WTC11 (cell line): ENCODE measurements at places on chromosomes 11 and 22. TPM values are rescaled to one million over a fixed set of nuclear protein-coding genes. Genes with fewer than 3 reads are reported as not detected.

- no peak for DNase-seq
These were observed 48.1 kb upstream of the SHISAL1 start for GRCh38 chr22:44360668-44361381.

- DNase-seq, result peak; percentile 50
These were observed 685.1 kb downstream of the METTL15 start for GRCh38 chr11:28793282-28793738.

DNA sequence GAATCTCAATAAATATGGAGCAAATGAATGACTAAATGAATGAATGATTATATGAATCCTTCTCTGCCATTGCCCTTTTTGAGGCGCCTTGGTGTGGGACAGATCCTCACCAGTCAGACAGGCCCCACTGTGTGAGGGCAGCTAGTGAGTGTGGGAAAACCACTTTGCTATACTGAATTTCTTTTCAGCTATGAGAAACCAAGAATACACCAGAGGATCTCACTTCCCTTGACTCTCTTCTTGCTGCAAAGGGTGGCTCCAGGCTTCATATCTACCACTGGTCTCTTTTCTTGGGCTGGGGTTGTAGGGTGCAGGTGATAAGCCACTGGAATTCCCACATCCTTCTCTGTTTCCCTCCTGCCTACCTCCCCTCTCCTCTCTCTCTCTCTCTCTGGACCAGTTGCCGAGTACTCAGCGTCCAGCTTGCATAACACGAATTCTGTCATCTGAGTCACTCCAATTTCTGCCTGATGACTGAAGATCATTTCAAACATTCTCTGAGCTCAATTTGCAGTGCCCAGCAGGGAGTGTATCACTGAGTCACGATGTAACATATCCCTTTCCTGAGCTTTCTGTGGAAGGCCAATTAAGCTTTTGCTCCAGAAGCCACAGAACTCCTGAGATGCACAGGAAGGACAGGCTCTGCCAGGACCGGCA, 304.3 kb upstream of the NCAM1 start:
- no peak for DNase-seq

GRCh38 chr11:296171-297050, 2.9 kb downstream of the IFITM5 start:
- DNase-seq, result peak; percentile 20

DNA sequence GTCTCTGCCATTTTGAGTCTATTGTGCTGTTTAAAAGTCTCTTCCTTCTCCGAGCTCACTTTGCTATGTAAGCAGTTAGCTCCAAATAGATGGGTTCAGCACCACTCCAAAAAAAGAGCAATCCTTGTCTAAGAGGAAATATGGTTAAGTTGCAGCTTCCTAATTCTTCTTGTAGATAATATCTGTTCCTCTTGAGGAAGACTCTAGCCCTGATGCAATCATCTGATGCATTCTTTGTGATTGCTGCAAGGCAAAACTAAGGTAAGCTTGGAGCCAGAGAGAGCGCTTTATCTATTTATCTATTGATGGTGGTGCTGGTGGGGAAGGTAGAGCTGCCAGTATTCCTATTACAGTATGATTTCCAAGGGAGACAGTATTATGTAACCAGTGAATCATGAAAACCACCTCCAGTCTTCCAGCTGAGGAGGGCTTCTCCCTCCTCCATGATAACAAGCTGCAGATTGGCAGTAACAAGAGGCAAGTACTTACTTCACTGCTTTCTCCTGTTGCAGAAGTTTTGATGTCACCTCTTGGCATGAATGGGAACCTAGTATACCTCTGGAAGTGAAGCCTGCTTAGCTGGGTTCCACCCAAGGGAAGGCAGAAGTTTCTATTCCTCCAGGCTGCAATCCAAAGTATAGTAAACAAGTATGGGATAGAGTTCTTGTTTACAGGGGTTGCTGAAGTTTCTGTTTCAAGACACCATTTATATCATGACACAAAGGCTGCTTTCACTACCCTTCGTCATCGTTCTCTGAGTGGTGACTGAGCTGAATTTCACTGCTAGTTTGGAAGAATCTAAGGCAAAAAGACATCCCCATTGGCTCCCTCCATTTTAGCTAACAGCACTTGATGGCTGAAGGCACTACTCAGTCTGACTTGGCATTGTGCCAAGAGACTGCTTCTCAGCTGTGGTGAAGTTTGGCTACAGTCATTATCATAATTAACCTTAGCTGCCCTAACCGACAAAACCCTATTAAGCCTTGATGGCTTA, 49.7 kb downstream of the FDX1 start:
- no peak for DNase-seq

GRCh38 chr11:111308140-111308539, 9.8 kb downstream of the POU2AF3 start:
- no peak for DNase-seq

MRGPRX3 gene
- not detected in 3 replicates for total RNA-seq

DNA sequence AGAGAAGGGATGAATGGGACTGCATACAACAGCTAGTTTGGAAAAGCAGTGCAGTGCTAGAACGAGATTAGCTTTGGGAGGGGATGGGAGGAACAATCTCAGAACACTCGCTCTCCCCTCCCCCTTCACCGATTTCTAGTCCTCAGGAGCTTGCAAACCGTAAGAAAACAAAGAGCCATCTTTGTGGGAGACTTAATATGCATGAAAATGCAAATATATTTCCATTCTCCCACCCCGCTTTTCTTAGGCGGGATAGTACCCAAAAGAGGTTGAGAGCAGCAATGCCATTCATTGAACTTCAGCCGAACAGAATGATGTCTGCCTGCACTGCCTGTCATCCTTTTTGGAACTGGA, 1.1 kb downstream of the SPINDOC start:
- DNase-seq, result no peak

DNA sequence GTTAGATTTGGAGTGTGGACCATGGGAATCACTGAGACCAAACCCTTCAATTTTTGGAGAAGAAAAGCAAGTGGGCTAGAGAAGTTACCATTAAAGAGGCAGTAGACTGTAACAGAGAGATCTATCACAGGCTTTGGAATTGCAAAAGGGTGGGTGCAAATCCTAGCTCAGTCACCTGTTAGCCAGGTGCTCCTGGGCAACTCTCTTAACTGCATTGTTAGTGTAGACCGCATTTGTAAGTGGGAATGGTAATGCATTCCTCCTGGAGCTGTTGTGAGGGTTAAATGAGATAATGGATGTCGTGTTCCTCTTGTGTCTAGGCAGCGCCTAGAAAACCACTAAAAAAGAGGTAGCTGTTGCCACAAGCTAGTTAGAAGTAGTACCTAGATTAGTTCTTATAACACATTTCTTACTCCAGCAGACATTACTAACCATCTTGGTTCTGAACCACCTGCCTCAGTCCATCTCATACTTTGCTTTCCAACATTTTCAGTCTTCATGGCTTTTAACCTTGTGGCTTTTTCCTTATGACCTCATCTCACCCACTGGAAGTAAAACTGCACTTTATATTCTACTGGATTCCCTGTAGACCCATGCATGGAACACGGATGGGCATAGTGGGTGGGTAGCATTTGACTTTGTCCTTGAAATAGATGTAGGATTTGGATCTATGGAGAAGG, 153.0 kb downstream of the HIPK3 start:
- no peak for DNase-seq

IGSF22 gene
- total RNA-seq, result 0.32 to 0.64 TPM (median 0.52 TPM) in 3 replicates

- DNase-seq, result no peak
These were observed 73.8 kb downstream of the FAM76B start for GRCh38 chr11:95715777-95716241.

DNA sequence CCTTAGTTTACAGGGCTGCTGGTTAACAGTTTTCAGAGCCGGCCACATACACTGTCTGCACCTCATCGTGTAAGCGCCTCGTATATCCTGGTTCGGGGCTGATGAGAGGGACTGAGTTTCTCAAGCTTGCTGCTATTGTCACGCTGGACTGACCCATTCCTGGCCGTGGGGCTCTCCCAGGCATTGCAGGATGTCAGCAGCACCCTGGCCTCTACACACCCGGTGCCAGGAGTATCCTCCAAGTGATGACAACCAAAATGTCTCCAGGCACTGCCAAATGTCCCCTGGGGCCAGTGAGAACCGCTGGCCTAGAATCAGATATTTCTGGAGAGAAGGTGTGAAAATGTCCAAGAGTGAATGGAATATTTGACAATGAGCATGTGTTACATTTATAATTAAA, 82.8 kb downstream of the ST3GAL4 start:
- DNase-seq, result no peak

DNA sequence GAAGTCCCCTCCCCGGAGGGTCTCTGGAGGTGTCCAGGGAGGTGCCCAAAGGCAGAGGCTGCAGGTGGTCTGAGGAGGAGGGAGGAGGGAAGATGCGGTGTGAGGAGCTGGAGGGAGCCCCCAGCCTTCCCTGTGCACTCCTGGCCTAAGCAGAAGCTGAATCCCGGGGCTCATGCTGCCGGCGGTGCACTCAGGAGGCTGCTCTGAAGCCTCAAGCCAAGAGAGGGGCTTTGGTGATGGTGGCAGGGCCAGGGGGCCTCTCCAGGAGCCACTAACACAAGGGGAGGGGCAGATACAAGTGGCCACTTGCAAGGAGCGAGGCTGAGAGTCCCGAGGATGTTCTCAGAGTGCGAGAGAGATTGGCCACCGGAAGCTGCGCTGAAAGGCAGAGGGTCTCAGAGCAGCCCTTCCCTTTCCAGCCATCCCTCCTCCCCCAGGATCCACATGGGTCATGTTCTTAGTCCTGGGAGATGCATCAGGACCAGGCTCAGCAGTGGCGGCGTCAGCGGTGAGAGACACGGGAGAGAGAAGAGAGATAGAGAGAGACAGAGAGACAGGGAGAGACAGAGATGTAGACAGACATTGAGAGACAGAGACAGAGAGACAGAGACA, 774 bp upstream of the MRGPRG start:
- peak; percentile 11 for DNase-seq

DNA sequence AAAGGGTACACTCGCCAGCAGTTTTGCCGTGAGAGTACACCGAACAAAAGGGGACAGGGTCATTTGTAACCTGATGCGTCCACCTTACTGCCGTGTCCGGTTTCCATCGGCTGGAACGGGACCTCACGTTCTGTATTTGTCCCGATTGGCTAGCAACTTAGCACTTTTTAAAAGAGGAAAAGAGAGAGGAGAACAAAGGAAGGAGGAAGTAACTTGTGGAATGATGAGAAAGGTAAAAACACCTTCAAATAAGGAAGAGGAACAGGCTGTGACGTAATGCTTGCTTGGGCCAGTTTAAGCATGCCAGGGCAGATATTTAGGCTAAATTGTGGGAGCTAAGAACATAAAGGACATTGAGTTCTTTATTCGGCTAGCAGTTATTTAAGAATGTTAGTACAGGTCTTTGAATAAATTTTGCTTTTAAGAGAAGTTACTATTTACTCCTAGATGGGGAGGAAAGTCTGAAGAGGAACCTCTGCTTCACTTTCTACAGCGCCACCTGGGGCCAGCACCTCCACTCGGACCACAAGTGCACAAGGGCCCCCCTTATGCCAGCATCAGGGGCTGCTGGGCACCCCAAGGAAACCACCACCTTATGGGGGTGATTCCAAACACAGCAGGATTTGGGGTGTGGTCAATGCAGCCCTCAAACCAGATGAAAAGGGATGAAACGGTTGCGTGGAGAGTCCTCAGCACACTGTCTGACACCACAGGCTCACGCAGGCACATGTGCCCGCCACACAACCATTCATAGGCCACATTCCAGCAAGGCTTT, 5.8 kb downstream of the ARSA start:
- no peak for DNase-seq

- DNase-seq, result no peak
These were observed 87.0 kb upstream of the THY1 start for GRCh38 chr11:119509969-119510401.
